ENCODE measurements at places on chromosomes 11 and 22.

DNA sequence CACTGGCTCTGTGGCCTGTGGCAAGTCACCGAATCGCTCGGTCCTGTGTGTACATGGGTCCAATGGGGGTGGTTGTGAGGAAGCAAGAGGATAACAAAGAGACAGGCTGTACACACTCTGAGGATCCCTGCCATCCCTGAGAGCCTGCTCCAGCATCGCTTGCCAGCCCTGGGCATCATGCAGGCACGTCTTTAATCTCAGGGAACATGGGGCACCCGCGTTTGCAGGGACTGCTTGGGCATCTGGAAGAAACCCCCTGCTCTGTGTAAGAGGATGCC is 1.3 kb upstream of the C1QTNF5 start:
- DNase-seq: no peak

- peak; percentile 47 for DNase-seq
These were observed 3.3 kb downstream of the FGF19 start for GRCh38 chr11:69700278-69701140.

DNA sequence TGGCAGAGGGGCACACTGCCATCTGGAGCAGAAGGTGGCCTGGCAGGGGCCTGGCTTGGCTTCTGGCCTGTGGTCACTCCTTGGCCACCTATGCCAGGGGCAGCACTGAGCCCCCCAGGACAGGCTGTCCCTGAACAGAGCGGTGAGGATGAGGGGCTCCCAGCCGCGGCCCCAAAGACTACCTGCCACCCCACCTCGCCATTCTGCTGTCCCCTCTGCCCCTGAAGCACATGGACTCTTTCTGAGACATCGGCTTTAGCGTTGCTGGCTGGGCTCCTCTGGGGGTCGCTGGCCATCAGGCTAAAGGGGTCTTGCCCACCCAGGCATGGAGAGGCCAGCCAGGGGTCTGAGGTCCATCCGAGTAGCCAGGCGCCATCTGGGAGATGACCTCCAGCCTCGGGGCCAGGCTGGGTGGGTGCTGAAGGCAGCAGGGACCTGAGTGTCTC is 87.8 kb downstream of the WNT7B start:
- no peak for DNase-seq

- no peak for DNase-seq
These were observed 2.1 kb upstream of the CARNS1 start for GRCh38 chr11:67413266-67413849.

- no peak for DNase-seq
These were observed 462 bp downstream of the UBE2L6 start for GRCh38 chr11:57566905-57567514.
